ENCODE measurements at places on chromosomes 2 and 18. TPM values are rescaled to one million over a fixed set of nuclear protein-coding genes. Genes with fewer than 3 reads are reported as not detected.

GRCh38 chr2:228628682-228629081 lies 447.2 kb upstream of the SPHKAP start:
- no peak for DNase-seq

DNA sequence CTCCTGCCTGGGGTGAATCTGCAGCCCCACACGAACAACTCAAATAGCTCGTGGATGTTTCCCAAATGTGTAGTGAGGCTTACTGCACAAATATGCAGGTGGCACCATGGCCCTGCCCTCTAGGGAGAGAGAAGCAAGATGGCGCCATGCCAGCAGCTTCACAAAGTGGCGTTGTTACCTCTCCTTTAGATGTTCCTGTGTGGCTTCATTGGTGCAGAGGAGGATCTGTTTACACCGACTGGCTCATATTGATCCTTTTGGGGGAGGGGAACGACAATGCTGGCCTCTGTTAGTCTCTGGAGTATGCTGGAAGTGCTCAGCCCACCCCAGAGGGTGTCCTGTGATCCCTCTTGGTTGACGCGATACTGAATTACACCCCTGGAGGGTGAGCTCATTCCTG lies 99.5 kb upstream of the GATA6 start:
- DNase-seq = no peak

GRCh38 chr18:62784338-62784965 lies 69.1 kb downstream of the PHLPP1 start:
- DNase-seq = no peak

TBR1 gene
- not detected for polyA plus RNA-seq

GRCh38 chr2:55150834-55151233 lies 81.3 kb downstream of the CLHC1 start:
- no peak for DNase-seq

GRCh38 chr2:130864830-130865800 lies 28.4 kb downstream of the ARHGEF4 start:
- no peak for DNase-seq

DNA sequence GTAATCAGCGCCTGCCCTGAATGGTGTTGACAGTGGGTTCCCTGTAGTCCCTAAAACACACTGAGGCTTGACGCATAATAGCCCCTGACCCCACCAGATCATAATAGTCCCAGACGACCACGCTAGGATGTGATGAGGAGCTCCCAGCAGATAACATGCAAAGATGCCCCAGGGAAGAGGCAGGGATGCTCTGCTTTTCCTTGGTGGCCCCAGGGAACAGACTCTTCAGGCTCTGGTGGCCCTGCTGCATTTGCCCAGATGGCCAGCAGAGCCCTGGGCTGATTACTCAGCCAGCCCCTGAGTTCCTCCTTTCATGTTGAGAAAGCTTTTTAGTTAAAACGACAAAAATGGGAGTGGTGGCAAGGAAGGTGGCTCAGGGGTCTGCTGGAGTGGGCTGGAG lies 5.9 kb upstream of the NCKAP5 start:
- no peak for DNase-seq

GRCh38 chr2:178333851-178334250 lies 117.1 kb downstream of the PRKRA start:
- DNase-seq = no peak

GRCh38 chr2:57407772-57408201 lies 638.8 kb upstream of the VRK2 start:
- DNase-seq = no peak

GPR75 gene
- polyA plus RNA-seq = not detected
